ENCODE measurements at places on chromosomes 6 and 20.
A peak's percentile ranks its signal among the peaks of the same experiment; 100 is the strongest.

DNA sequence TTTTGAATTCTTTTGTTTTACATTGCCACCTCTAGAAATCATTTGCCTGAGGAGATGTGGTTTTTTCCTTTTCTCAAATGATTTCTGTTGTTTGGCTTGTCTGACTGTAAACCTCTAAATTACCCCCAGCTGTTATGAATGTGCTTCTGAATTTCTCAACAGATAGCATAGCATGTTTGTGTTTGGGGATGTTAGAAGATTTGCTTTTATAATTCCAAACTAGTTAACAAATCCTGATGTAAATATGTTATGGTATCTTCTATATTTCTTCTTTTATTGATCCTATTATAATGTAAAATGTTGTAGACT is 31.6 kb upstream of the EZR start:
- no peak for DNase-seq

GRCh38 chr20:33211817-33212424 is 5.2 kb upstream of the BPIFA3 start:
- peak; percentile 56 for DNase-seq

DNA sequence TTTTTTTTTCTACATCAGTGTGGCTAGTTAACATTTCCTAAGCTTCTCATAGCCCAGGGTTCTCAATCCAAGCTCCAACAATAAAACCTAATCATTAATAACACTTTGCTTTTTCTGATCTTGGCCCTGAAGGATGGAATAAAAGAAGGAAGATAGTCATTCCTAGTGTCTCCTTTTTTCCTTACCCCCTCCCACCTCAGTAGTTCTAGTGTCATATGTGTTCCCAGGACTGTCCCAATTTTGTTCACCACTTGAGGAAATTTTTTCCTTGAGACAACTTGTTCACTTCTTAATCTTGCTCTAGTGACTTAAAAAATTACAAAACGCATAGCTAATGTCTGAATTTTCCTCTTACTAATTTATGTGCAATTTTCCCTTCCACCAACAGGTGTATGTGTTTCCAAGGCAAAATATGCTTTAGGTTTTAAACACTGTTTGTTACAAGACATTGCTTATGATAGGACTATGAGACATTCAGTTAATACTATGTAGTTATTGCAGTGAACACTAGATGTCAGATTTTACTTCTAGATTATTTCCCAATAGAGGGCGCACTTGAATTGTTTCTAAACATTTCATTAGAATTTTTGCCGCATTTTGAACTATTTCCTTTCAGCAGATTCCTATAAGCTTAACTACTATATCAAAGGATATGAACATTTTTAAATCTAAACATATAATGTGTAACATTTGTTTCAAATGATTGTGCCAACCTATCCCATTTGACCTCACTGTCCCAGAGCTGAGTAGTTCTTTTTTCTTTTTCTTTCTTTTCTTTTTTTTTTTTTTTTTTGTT is 18.5 kb upstream of the C6orf141 start:
- peak; percentile 83 for DNase-seq

DNA sequence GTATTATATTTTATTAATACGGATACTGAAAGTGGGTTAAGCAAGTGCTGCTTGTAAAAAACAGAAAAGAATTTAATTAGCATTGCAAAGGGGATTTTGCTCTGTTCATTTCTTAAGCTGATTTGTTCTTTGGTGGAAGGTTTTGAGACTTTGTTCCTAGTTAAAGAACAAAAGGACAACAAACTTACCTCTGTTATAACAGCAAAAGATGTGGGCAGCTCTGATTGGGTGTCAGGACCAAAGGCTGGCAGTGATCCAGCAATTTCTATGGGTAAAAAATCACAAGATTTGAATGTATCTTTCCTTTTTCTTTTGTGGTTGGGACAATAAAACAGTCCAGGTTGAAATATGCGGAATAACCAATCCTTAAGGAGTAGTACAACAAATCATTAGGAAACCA is 68.8 kb downstream of the IMPG1 start:
- DNase-seq, result no peak

GRCh38 chr6:14781772-14782525 is 463.9 kb upstream of the JARID2 start:
- DNase-seq, result no peak

Measured in A172 (cell line).